Activated B cell treated with CpG ODN at 0.5 μM for 24 hours (primary cell): ENCODE measurements at places on chromosomes 6 and 20. TPM values are rescaled to one million over a fixed set of nuclear protein-coding genes. Genes with fewer than 3 reads are reported as not detected.

DNA sequence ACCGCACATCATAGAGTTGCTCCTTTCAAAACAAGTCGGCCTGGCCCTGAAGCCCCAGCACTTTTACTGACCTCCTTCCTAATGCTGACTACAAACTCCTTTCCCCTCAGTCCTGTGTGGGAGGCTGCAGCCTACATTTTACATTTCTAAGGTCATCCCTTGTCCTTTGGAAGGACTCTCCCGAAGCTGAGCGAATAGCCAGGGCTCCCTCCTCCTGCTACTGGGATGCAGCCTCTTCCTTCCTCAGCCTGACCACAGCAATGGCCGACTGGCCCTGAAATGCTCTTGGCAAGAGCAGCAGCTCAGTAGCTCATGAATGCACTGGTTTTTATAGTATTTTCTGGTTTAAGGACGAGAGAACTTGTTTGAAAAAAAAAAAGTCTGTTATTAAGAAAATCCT lies 679 bp downstream of the ADGRF5 start:
- no peak overlapping the region for H3K4me3 ChIP-seq
- H3K4me1 ChIP-seq, result no peaks in the 10 kb centered on the region
- no peak overlapping the region for H3K27ac ChIP-seq
- no peaks in the 10 kb centered on the region for H3K27me3 ChIP-seq

DNA sequence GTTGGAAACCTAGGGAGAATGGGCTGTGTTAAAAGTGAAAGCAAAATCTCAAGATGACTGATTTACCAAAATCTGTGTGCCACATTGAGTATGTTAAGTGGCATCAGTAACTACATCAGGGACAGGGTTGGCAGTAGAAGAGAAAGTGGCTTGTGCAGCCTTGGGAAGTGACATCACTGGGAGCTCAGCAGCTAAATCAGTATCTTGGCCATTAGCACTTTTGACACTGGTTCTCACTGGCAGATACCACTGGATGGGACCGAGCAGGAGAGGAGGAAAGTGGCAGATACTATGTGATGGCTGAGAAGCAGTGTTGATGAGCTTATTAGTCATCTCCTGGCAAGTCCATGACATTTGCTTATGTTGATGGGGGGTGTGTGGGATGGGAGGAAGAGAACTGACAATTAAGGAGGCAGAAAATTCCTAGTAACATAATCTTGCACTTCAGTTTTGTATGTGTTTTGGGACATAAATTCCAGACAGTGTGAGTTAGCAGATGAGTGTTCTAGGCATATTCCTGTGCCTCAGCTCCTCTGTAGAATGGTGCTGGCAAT lies 322.2 kb downstream of the SOX4 start:
- H3K36me3 ChIP-seq, result no peaks in the 10 kb centered on the region
- H3K4me1 ChIP-seq, result peaks cover 3% of the 10 kb centered on the region
- H3K4me3 ChIP-seq, result no peak overlapping the region
- no peak overlapping the region for H3K27ac ChIP-seq
- no peaks in the 10 kb centered on the region for H3K27me3 ChIP-seq

GRCh38 chr20:3168079-3168828 lies 5.1 kb downstream of the LZTS3 start:
- peaks cover 10% of the 10 kb centered on the region for H3K4me1 ChIP-seq
- no peak overlapping the region for H3K4me3 ChIP-seq

DNA sequence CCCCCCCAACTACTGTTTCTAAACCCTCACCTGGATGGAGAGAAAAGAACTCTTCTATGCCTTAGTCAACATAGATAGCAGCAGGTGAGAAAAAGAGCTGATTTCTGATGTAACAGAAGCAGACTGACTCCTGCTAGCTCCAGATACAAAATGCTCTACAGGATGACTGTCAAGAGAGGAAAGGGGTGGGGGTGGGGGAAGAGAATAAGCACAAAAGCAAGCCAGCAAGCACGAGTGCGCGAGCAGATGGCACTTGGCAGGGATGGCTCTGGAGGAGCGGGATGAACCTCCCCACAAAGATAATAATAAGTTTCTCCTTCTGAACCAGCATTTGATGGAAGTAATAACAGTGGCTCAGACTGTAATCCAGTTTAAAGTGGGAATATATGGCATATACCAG lies 45.6 kb upstream of the SPDEF start:
- no peaks in the 10 kb centered on the region for H3K27me3 ChIP-seq
- DNase-seq, result no peak
- H3K4me1 ChIP-seq, result peaks cover 32% of the 10 kb centered on the region

- H3K4me3 ChIP-seq, result no peak overlapping the region
- H3K4me1 ChIP-seq, result no peaks in the 10 kb centered on the region
- no peaks in the 10 kb centered on the region for H3K27me3 ChIP-seq
Observed at GRCh38 chr6:80440496-80441115, 334.1 kb downstream of the BCKDHB start.

- H3K36me3 ChIP-seq, result peaks cover 11% of the 10 kb centered on the region
- peaks cover 17% of the 10 kb centered on the region for H3K4me1 ChIP-seq
- no peak overlapping the region for H3K4me3 ChIP-seq
- no peak overlapping the region for H3K27ac ChIP-seq
- no peak for DNase-seq
- H3K27me3 ChIP-seq, result no peaks in the 10 kb centered on the region
Observed at GRCh38 chr6:136890986-136891385, 31.1 kb upstream of the SLC35D3 start.

GRCh38 chr6:124703541-124703940 lies 258.7 kb upstream of the RNF217 start:
- H3K4me1 ChIP-seq, result no peaks in the 10 kb centered on the region
- no peak overlapping the region for H3K27ac ChIP-seq
- no peaks in the 10 kb centered on the region for H3K36me3 ChIP-seq
- DNase-seq, result no peak

- DNase-seq, result no peak
- no peaks in the 10 kb centered on the region for H3K36me3 ChIP-seq
- no peak overlapping the region for H3K4me3 ChIP-seq
- peaks cover 11% of the 10 kb centered on the region for H3K27me3 ChIP-seq
- no peak overlapping the region for H3K27ac ChIP-seq
Observed at GRCh38 chr20:48214601-48215000, 429.3 kb upstream of the SULF2 start.

GRCh38 chr6:514396-514978 lies 122.9 kb downstream of the IRF4 start:
- peaks cover 15% of the 10 kb centered on the region for H3K4me1 ChIP-seq
- H3K27ac ChIP-seq, result no peak overlapping the region
- H3K27me3 ChIP-seq, result no peaks in the 10 kb centered on the region

DNA sequence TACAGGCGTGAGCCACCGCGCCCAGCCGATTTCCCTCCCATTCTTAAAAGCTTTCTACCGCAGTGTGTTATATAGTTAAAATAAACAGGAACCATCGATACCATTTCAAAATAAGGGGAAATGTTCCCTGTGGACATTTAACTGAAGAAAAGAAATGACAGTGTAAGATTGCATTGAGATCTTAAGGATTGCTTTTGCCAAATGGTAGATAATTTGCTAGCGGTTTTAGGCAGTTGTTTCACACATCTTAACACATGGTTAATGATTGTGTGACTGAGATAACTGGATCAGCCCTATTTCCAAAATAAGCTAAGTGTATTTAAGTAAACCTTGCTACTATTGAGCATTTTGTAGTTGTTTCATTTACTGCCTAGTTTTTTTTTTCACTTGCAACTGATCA lies 15.6 kb downstream of the STX16 start:
- no peak for DNase-seq
- H3K27ac ChIP-seq, result no peak overlapping the region
- H3K36me3 ChIP-seq, result peaks cover 59% of the 10 kb centered on the region

DNA sequence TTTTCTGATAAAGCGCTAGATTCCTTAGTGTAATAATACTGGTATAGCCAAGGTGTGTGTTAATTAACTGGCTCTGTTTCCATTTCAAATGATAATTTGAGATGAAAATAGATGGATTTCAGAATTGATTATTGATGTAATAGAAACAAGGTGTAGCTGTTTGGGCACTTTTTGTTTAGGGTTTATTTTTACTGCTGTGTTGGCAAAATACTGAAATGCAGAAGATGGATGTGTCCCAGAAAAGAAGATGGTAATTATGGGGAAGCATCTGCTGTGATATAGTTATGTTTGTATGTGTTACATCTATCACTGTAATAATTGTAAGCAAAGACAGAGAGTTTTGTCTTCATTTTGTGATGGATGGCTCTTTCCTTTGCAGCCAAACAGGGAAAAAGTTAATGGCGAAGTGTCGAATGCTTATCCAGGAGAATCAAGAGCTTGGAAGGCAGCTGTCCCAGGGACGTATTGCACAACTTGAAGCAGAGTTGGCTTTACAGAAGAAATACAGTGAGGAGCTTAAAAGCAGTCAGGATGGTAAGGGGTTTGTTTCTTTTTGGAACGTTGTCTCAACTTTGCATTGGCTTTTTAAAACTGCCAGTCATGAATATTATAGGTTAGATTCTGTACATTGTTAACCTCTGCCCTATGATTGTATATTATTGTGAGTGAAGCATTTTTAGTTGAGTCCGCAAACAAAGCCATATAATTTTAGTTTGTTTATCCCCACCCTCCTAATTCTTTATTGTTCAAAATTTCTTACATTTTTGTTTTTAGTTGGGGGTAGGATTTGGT lies 8.6 kb upstream of the ACAT2 start:
- H3K36me3 ChIP-seq, result peaks cover 87% of the 10 kb centered on the region
- H3K4me1 ChIP-seq, result no peaks in the 10 kb centered on the region
- H3K27ac ChIP-seq, result no peak overlapping the region
- DNase-seq, result no peak
- H3K4me3 ChIP-seq, result no peak overlapping the region
- H3K27me3 ChIP-seq, result no peaks in the 10 kb centered on the region

DNA sequence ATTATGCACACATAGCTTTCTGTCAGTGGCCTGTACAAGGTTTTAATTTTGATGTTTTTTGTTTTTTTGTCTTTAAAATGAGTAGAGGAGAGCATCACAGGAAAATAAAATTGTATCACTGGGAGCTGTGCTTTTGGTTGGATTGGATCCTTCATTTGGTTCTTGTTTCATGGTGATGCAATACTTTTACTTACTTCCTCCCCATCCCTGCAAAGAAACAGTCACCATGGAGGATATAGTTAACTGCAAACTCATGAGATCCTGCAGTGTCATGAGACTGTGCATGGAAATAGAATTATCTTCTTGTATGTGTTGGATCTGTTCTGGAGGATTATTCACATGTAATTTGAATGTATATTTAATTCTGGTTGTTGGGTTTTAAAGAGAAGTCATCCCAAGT lies 122.3 kb downstream of the JARID2 start:
- peaks cover 52% of the 10 kb centered on the region for H3K4me1 ChIP-seq
- DNase-seq, result no peak
- peaks cover 10% of the 10 kb centered on the region for H3K36me3 ChIP-seq
- H3K4me3 ChIP-seq, result no peak overlapping the region

DNA sequence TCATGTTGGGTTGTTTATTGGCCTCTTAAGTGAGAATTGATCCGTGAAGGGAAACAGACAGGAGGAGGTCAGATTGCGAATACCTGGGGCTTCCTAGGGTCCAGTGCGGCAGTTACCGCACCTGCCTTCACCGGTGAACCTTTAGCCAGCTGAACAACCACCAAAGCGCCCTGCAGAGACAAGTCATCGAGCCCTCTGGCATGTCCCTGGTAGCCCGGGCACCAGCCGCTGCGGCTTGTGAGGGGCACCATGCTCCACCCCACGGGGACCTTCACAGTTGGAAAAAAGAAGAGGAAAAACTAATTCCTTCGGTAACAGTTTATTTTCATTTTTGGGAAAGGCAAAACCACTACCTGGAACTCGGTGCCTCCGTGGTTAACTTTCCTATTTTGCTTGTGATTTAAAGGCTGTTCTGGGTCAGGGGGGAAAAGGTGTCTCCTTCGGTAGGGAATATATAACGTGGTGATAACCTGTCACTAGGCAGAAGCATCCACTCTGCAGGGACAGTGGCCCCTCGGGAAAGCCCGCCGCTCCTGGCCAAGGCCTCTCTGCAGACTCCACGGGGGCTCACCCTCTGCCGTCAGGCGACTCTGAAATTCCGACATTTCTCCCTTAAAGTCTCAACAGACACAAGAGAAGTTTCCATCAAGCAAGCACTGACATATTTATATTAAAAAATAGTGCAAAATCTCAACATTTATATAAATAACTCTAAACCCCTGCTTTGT lies 30.7 kb upstream of the ZBP1 start:
- no peak for DNase-seq
- peaks cover 12% of the 10 kb centered on the region for H3K4me1 ChIP-seq
- H3K27ac ChIP-seq, result no peak overlapping the region
- peaks cover 47% of the 10 kb centered on the region for H3K36me3 ChIP-seq
- no peaks in the 10 kb centered on the region for H3K27me3 ChIP-seq

GRCh38 chr20:42987376-42988114 lies 202.2 kb downstream of the PTPRT start:
- no peaks in the 10 kb centered on the region for H3K27me3 ChIP-seq
- DNase-seq, result no peak
- H3K4me3 ChIP-seq, result no peak overlapping the region
- no peak overlapping the region for H3K27ac ChIP-seq
- H3K36me3 ChIP-seq, result no peaks in the 10 kb centered on the region

DNA sequence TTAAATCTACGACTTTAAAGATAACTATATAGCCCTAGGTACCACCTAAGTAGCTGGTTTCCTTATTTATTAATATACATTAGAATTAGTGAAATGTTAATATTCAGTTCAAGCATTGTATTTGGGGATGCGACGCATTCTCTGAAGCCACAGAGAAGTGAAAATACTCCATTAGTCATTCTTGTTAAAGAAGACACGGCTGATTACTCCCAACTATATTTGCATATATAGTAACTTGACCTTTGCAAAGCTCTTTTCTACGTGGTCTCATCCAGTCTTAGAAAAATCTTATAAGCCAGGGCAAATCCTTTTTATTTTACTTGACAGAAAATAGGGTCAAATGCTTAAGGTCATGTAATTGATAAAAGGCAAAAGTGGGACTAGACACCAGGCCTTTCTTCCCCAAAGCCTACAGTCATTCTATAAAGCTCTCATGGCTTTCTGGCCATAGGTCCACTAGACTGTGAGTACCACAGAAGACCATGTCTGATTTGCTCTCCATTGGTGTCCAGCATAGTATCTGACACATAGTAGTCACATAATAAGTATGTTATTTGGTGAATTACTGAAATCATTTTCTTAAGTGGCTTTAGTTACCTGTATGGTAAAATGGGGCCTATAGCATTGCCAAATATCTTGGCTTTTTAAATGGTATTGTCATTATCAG lies 11.3 kb downstream of the ZHX3 start:
- peak overlapping the region; percentile 67 for H3K4me3 ChIP-seq
- H3K27ac ChIP-seq, result peak overlapping the region; percentile 83
- no peaks in the 10 kb centered on the region for H3K27me3 ChIP-seq
- H3K36me3 ChIP-seq, result no peaks in the 10 kb centered on the region

DNA sequence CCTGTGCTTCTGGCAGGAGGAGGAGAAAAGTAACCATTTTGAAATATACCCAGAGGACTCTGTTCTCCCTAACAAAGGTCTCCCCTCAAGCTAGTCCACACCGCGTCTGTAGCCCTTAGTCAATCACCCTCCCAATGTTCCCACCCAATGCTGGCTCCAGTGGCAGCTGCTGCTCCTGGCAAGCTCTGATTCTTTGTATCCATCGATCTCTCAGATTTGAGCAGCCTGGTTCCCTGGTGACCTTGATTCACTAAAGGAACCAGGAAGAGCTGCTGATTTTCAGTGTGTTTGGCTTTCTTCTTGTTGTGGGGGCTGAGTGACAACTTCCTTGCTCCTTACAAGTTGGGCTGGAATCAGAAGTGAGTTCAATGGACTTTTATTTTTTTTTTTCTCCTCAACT lies 68.5 kb downstream of the FOXC1 start:
- no peak for DNase-seq
- no peak overlapping the region for H3K4me3 ChIP-seq

The FKBP1C gene
- not detected in 2 replicates for total RNA-seq

The MAPK13 gene
- 20.1 and 22.7 TPM in 2 replicates for total RNA-seq

The PTGIS gene
- not detected in 2 replicates for total RNA-seq

The TCF19 gene
- 17.3 TPM in 2 replicates for total RNA-seq

The APOBEC2 gene
- total RNA-seq, result not detected in 2 replicates

The RBL1 gene
- 18.6 and 20.4 TPM in 2 replicates for total RNA-seq
